NCI-H524 treated with DMSO at 0.1 percent for 48 hours (cell line): ENCODE measurements at places on chromosomes 5 and 9.

GRCh38 chr5:59557572-59557971, 336.0 kb downstream of the PDE4D start:
- no peak for DNase-seq

DNA sequence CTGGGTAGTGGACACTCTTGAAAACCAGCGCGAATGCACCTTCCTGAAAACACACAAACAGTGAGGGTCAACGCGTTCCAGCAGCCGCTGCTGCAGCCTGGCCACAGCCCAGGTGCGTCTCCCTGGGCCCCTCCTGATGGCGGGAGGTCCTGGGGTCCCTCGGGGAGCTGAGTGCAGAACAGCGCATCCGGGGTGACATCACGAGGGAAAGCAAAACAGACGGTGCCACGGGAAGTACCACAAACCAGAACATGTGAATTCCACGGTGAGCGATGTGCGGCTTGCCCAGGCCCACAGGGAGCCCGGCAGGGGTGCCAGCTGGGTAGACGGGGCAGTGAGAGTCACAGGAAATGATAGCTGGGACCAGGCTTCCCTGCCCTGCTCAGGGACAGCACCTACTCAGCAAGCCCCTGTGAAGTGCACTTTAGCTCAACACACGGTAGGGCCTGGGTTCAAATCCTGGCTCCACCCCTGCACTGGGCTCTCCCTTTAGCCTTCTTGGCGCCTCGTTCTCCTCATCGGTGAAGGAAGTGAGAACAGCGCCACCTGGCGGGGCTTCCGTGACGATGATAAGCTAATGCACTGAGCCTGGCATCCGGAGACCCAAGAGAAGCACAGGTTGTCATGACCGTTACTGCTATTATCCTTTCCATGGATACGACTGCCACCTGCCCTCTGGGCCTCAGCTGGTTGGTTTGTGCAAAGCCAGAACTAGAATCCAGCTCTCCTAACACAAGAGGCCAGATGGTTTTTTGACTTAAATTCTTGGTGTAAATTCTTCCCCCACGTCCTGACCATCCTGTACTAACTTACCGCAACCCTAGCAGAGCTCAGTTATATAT, 24.6 kb downstream of the GFPT2 start:
- DNase-seq = peak; percentile 12

- no peak for DNase-seq
Measured at GRCh38 chr9:38003230-38003629, 65.8 kb downstream of the SHB start.

- no peak for DNase-seq
Measured at GRCh38 chr5:74112372-74113195, 486.6 kb downstream of the ARHGEF28 start.

DNA sequence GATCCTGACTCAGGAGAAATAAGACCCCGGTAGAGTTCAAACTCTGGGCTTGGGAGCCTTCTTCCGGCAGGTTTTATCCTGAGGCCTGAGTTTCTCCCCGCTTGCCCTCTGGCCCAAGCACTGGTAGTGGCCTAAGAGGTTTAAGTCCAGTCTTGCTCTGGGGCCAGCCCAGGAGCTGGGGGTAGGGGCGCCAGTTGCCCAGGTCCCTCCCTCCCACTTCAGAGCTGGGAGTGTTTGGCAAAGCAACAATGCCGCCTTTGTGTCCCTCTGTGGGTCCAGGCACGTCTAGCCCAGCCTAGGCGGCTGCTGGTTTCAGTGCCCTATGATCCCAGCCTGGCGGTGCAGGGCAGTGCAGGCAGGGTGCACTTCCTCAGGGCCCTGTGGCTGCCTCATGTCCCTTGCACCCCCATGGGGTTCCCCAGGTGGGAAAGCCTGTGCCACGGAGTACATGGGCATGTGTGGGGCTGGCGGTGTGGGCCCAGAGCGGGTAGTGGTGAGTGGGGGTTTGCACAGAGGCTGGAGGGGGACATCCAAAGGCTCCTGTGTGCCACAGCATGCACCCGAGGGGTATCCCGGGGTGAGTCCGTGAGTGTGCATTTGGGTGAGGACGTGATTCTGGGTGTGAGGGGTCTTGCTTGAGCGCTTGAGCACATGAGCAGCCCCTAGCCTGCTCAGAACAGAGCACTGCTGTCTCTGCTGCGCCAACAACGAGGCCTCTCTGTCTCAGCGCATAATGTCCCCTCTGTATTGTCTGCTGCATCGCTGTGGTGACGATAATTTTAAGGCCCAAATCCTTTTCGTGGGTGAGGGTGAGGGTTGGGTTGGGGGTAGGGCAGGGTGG, 61.7 kb upstream of the PSD2 start:
- no peak for DNase-seq

GRCh38 chr9:129698254-129698757, 32.9 kb downstream of the PRRX2 start:
- no peak for DNase-seq

DNA sequence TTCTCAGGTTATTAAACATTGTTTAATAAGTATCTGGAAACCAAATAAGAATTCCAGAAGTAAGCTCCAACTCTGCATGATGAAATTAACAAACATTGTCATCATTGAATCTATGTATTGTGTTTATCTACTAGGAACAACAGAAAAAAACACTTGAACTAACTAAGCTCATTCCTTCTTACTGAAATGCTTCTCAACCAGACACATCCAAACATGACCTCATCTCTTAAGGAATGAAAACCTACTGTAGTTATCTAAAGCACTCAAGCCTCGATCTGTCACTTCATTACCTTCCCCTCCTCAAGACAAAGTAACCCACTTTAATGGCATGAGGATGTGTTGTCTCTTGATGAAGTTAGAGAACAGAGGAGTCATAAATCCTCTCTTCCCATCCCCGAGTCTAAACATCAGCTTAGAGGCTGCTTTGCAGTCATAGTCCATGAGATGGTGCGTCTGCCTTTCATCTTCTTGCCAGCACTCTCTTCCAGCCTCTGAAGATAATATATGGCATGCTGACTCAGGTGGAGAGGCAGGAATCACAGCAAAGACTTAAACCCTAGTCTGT, 86.5 kb downstream of the CEMIP2 start:
- no peak for DNase-seq

DNA sequence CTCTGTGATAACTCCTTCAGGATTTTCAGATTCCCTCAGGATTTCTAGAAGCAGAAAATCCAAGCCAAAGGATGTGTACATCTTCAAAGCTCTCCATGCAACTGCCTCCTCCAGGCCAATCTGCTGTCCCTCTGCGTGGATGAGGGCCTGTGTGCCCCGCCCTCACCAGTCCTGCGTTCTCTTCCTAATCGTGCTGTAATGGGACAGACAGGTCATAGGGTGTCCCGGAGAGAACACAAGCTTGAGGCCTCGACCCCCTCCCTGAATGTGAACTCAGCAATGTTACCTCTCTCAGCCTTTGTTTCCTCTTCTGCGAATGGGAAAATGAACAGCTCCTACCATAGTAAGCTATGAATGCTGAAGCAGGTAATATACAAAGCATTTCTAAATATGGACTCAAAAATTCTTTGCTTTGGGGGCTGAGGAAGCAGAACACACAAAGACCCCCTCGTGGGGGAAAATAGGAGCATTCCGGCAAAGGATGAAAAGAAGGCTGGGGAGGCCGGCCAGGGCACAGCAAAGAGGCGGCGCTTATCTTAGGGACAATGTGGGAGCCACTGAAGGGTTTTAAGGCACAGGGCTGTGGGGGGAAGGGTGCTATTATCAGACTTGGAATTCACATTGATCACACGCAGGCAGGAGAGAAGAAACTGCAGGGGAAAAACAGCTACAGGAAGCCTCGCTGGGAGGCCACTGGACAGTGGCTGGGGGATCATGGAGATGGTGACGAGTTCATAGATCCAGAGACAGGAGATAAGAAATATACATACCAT, 57.2 kb upstream of the FBXW11 start:
- no peak for DNase-seq

GRCh38 chr5:375336-375920, 53.9 kb downstream of the AHRR start:
- DNase-seq = no peak
